Vagina (tissue), 2 donors: ENCODE measurements at places on chromosomes 5 and 9. TPM values are rescaled to one million over a fixed set of nuclear protein-coding genes. Genes with fewer than 3 reads are reported as not detected.

DNA sequence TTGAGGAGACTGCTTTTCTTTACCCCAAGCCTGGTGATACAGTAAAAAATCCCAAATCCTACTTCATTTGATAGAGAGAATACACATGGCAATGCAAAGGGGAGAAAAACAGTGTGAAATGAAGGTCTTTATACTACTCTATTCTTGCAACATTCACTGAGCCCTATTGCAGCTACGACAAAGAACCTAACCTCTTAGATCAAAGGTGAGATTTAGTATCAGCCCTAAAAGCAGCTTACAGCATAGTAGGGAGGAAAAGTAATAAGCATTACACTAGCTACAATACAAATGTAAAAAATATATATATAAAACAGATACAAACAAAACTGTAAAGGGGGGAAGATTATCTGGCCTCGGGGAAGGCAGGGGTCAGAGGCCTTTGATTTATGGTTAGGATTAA lies 147.1 kb downstream of the MAPKAP1 start:
- no peak for DNase-seq

GRCh38 chr5:171762021-171762608 lies 23.5 kb upstream of the SMIM23 start:
- DNase-seq, result peak; percentile 43

GRCh38 chr5:152601806-152602732 lies 197.0 kb upstream of the NMUR2 start:
- DNase-seq, result no peak

DNA sequence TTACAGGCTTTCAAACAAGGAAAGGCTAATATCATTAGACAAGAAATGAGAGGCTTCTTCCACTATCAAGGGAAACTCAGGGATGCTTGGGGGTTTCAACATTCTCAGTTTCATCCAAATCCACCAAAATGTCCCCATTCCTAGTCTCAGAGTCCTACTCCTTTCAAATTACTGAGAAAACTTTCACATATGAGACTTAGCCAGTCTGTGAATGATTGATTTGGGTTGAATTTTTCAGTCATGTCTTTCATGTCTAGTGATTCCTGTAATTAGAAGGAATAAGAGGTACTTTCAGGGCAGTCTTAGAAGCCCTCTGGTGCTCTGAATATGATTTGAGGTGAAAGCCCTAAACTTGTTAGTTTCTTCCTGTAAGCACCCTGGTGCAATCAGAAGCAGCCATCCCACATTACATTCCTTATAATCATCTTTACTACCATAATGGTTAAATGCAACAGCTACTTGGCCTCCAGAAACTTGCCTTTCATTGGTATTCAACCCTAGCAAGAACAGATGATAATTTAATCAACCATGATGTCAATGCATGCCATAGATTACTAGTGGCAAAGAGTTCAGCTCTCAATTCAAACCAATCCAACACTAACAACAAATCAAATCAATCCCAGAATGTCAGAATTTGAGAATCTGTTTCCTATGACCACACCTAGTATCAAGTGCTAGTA lies 50.7 kb upstream of the RIC1 start:
- DNase-seq, result no peak

DNA sequence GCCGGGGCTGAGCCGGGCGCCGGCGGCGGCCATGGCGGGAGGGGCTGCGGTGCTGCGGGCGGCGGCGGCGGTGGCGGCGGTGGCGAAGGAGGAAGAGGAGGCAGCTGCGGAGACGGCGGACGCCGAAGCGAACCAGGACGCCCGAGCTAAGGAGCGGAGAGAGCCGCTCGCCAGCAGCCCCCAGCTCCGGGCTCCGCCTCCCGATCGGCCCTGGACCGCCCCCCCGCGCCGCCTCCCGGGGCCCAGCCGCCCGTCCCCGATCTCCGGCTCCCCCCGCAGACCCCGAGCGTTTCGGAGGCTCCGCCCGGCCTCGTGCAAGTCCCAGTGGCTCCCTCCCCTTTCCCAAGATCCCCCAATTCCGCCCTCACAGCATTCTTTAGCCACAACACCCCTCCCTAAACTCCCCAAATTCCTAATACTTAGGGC lies at the start of gene ASTN2:
Gene ASTN2 (minus strand): TSS at position 152 of the 426 bp plus-strand sequence. CDS start 119 bp downstream, at position 33.
- no peak for DNase-seq

- no peak for DNase-seq
These were observed 3.3 kb upstream of the SNX18 start for GRCh38 chr5:54514291-54514690.

DNA sequence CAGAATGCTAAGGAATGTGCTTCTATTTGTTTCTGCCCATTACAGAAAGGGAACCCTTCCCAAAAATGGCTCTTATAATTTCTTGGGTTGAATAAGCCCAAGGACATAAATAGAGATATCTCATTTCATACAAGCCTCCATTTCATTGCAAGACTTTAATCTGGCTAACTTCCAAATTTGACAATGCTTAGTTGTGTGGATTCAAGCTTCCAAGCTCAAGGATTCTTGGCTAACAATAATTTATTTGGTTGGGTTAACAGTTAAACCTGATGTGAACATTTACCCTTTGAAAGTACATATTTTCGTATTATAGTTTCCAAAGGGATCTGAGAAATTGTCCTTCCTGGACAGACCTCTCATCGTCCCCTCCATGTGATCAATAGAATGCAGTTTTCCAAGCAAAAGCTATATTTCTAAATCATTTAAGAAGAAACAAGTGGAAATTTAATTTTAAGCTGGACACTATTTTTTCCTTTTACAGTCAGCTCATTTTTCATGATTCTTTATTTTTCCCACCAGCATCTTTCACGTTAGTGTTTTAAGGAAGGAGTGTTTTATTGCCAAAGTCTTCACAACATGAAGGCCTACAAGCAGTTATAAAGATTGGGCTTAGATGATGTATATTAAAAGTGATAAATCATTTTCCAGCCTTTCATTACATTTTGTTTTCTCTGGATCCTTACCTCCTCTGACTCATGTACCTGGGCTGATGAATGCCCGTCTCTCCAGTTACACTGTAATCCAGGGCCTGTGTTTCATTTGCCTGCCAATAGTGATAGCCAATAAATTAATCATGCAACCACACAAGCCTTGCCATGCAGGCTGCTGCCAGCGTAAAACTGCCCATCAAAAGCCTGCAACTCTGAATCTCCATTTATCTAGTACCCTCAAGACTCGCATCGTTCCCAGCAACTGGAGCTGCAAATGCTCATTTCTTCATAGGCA lies 176.7 kb downstream of the NTRK2 start:
- DNase-seq, result no peak

DNA sequence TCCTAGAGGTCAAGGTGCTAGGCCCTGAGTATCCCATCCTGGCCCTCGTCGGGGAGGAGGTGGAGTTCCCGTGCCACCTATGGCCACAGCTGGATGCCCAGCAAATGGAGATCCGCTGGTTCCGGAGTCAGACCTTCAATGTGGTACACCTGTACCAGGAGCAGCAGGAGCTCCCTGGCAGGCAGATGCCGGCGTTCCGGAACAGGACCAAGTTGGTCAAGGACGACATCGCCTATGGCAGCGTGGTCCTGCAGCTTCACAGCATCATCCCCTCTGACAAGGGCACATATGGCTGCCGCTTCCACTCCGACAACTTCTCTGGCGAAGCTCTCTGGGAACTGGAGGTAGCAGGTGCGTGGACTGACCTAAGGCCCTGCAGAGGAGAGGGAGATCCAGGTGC lies 7.9 kb downstream of the BTNL9 start:
- peak; percentile 77 for DNase-seq

- no peak for DNase-seq
These were observed 77.3 kb downstream of the SEMA4D start for GRCh38 chr9:89420397-89421178.

GRCh38 chr9:113493203-113493520 lies 29.6 kb downstream of the RGS3 start:
- DNase-seq, result no peak

- no peak for DNase-seq
These were observed 508.4 kb upstream of the SEMA6A start for GRCh38 chr5:117082977-117083376.

DNA sequence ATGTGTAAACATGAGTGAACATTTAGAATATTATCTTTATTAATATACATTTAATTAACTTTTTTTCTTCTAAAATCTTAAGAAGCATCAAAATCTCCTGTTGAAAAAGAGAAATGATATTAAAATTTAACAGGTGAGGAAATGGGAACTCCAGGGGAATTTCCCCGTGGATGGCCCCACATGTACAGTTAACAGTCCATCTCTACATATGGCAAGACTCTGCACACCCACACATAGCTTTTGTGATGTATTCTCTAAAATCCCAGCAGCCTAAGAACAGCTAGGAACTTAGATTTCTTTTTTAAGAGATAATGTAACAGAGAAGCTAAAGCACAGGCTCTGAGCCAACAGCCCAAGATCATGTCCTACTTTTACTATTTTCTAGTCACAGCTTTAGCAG lies 556.3 kb upstream of the RGMB start:
- DNase-seq, result no peak

DNA sequence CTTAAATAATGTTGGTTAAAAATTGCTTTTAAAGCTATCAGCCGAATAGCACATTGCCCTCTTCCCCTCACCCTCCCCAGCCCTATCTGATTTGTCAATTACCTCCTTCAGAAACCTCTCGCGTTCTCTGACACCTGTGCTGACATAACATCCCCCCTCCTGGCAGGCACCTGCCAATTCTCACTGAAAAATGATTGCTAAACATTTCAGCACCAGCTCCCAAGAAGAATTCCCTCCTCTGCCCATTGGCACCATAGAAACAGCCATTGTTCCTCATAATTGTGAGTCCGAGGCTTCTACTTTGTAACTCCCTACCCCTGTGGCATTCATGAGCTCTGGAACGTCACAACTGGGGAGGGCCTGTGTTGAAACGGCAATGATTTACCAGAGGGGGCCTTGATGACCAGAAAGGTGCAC lies 20.2 kb downstream of the CDH6 start:
- DNase-seq, result no peak

GRCh38 chr9:72661401-72662135 lies 140.2 kb downstream of the TMC1 start:
- DNase-seq, result no peak

GRCh38 chr9:130313103-130313858 lies 47.7 kb downstream of the HMCN2 start:
- DNase-seq, result no peak

GRCh38 chr5:179865491-179866240 lies 7.0 kb upstream of the MRNIP start:
- DNase-seq, result no peak

DNA sequence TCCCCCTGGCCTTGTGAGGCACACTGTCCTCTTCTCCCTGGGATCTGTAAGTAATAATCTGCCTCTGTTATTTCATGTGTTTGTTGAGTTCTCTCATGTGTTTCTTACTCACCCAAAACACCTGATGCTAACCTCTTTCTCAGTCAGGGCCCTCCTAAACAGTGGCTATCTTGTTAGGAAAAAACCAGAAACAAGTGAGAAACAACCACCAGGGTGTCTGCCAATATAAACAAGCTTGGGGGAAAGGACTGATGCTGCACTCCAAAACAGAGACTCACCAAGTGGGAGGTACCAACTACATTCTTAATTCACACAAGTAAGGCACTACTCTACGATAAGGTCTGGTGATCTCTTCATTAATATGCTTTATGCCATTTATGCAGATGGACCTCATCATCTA lies 564.4 kb downstream of the SEMA5A start:
- DNase-seq, result no peak

DNA sequence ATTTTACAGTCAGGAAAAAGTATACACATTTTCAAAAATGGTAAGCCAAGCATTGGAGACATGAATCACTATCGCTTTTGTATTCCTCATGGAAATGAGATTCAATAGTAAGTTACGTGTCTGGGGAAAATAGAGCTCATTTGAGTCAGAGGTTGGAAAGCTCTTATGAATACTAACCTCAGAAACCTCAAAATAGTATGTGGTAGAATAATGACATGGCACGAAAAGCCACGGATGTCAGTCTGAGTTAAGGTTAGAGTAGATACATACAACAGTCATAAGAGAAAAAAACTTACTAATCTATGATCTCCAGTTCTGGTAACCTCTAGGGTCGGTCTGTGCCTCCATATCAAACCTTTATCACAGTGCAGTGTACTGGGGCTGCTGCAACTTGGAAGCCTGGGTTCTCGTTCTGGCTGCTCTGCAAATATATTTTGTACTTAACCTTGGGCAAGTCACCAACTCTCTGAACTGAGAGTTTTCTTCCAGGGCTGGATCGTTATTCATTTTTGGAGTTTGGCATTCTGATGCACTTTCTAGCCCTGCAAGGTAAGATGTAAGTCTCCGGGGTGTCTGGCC lies 31.8 kb downstream of the MAP1B start:
- no peak for DNase-seq

- peak; percentile 25 for DNase-seq
These were observed 5.1 kb downstream of the SLC25A48 start for GRCh38 chr5:135839566-135839965.

The CDO1 gene
- total RNA-seq, result 16.0 TPM

The ANKRD18A gene
- 1.5 TPM for total RNA-seq

The ARID3C gene
- total RNA-seq, result not detected

The GDF9 gene
- total RNA-seq, result not detected

The TNFAIP8 gene
- total RNA-seq, result 34.4 TPM

The ZNF346 gene
- 52.1 TPM for total RNA-seq

The ACOT12 gene
- not detected for total RNA-seq

The GABBR2 gene
- total RNA-seq, result not detected

The NR5A1 gene
- 1.2 TPM for total RNA-seq

The SLC6A3 gene
- total RNA-seq, result 0.49 TPM
